ENCODE measurements at places on chromosomes 16 and 17.

GRCh38 chr16:56807011-56807675 lies 57.9 kb upstream of the SLC12A3 start:
- no peak for DNase-seq

DNA sequence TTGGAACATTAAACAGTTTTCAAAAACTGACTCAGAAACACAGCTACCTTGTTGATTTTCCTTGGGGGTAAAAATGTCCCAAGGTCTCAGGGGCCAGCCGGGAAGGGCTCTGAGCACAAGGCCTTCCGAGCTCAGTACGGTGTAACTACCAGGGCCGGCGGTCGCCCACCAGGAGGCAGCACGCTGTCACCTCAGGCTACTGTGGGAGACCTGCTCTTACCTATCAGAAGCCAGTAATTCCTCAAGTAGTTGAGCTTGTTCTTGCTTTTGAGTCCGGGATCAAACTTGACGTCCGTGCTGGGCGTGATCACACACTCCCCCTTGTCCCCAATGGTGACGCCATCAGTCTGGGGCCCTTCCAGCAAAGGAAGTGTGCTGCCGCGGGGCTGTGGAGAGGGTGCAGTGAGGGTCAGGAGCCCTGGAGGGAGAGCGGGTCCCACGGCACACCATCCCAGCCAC lies 43.4 kb upstream of the ICAM2 start:
- DNase-seq = peak; percentile 61

GRCh38 chr17:59466946-59467801 lies 98.2 kb upstream of the DHX40 start:
- no peak for DNase-seq

DNA sequence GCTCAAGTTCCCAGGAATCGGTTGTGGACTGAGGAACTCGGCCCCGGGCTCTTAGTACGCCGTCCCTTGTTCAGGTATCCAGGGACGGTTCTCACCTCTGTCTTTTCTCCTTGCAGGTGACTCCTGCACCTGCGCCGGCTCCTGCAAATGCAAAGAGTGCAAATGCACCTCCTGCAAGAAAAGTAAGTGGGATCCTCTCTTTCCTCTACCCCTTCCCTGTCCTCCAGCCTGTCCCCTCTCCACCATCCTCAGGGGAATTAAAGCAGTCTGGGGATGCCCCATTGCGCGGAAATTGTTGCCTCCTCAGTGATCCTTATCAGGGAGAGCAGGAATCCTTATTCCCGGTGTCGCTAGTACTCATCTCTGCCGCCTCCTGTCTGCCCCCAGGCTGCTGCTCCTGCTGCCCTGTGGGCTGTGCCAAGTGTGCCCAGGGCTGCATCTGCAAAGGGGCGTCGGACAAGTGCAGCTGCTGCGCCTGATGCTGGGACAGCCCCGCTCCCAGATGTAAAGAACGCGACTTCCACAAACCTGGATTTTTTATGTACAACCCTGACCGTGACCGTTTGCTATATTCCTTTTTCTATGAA lies 585 bp downstream of the MT2A start:
- no peak for DNase-seq

DNA sequence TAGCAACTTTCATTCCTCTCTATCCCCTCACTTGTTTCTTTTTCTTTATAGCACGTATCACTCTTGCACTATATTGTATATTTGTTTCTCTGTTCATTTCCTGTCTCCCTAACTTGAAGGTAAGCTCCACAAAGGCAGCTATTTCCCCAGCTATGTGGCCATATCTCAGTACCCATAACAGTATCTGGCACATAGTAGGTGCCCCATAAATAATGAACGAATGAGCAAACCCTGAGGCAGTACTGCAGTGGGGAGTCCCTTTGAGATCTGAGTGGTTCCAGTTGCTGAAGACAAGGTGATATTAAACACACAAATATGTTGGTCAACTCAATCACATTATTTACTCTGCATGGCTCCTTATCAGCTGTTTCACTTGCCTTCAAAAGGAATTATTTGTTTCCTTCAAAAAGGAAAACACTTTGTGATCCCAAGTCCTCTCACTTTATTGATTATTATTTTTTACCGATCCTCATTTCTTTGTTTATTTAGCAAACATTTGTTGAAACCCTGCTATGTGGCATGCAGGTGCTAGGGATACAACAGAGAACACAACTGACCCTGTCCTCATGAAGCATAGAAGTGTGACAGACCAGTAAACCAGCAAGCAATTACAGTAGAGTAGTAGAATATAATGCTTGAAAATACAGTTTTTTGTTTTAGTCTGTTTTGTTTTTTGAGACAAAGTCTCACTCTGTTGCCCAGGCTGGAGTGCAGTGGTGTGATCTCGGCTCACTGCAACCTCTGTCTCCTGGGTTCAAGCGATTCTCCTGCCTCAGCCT lies 5.7 kb upstream of the ADAP2 start:
- no peak for DNase-seq

DNA sequence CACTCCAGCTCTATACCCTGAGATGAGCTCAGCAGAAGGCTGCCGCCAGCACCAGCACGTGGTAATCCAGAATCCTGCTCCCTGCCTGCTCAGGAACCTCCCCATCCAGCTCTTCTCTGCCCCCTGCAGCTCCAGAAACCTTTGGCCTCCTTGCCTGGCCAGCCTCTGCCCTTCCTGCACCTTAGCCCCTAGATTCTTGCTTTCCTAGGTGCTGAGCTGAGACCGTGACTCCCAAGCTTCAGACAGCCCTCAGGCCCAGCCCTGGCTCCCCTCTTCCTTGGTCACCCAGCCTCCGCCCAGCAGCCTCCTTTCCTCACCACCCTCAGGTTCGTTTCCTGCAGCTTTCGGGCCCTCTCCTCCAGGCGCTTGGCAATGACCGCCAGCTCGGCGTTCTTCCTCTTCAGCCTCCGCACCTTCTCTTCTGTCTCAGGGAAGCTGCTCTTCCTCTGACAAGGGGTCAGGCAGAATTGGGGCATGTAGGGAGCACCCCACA lies 2.6 kb downstream of the TSPOAP1 start:
- no peak for DNase-seq

Data from right forelimb (tissue), 1 donor.